ENCODE measurements at places on chromosomes 1 and 21. TPM values are rescaled to one million over a fixed set of nuclear protein-coding genes. Genes with fewer than 3 reads are reported as not detected.

DNA sequence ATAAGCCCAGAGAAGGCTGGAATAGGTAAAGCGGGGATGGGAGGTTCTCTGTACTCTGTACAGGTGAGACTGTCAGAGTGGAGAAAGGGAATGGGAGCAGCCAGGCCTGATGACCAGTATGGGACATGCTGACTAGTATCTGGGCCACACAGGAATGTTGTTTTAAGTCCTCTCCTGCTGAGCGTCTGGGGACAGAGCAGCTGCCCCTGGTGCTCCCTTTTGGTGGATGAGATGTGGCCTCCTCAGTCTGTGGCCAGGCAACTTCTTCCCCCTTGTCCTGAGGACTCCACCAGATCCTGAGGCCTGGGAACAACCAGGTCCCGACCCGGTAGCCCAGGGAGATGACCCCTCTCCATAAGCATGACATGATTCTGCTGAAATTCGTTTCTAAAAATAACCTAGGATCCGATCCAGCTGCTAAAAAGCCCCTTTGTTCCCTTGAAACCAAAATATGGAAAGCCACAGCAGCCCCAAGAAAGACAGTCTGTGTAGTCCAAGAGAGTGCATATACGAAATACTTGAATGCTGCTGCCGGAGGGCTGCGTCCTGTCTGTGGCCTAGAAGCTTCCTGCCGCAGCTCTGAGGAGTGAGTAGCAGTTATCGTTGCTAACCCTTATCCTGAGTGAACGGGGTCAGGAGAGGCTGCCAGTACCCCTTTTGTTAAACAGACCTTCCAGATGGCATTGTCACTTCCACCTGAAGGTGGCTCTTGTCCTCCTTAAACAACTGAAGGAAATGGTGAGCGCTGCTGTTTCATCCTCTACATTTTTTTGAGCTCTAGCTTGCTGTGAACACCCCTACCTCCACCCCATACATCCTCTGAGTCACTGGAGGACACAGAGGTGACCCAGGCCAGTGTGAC is 47.1 kb downstream of the ATP2B4 start:
- peak; percentile 94 for DNase-seq

Gene KPRP
- 0.63 TPM for polyA plus RNA-seq

Gene SLC22A15
- 4.9 TPM for polyA plus RNA-seq

- peak; percentile 44 for DNase-seq
Observed at GRCh38 chr1:115184951-115185331, 95.6 kb upstream of the TSPAN2 start.

- DNase-seq, result no peak
Observed at GRCh38 chr1:199411506-199411905, 616.0 kb upstream of the NR5A2 start.

All from fibroblast of lung (primary cell).